COLO829 (cell line): ENCODE measurements at places on chromosomes 12 and 14.

GRCh38 chr14:72708708-72709475 is 185.0 kb downstream of the DPF3 start:
- peak; percentile 71 for DNase-seq

GRCh38 chr14:65495196-65495595 is 82.7 kb downstream of the FUT8 start:
- no peak for DNase-seq

DNA sequence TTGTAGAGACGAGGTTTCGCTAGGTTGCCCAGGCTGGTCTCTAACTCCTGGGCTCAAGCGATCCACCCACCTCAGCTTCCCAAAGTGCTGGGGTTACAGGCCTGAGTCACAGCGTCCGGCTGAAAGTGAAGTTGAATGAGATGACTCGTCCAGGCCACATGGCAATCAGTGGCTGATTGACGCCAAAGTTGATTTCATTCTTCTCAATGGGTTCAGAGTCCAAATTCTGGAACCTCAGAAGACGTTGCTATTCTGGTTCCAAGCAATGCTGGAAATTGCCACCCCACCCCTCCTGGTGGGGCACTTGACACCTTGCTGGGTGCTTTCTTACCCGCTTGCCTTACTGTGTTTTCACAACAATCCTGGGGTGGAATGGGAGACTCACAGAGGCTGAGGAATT is 14.9 kb downstream of the ABCB9 start:
- no peak for DNase-seq

DNA sequence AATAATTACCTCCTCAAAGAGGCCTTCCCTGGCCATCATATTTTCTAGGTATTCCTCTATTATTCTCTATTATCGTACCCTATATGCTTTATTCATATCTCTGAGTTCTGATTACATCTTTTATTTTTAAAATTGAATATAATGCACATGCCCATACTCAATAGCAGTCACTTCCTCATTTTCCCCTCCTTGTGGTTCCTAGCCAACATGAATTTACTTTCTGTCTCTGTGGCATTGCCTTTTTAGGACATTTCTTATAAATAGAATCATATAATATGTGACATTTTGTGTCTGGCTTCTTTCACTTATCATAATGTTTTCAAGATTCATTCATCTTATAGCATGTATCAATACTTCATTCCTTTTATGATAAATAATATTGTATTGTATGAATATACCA is 74.4 kb upstream of the TRHDE start:
- no peak for DNase-seq

DNA sequence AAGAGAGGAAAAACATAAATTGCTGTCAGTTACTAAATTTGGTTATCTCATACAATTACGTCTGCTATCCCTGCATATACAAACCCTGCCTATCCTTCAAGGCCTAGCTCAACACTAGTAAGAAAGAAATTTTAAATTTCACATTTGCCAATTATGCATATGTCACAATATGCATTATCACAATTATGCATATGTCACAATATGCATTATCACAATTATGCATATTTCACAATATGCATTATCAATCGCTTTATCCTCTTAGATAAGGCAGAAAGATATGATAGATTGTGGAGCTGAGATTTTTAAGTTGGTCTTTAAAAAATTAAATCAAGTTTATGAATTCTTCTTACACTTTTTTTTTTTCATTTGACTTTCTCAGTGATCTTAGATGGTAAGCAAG is 195.0 kb upstream of the ABCD2 start:
- DNase-seq, result no peak

DNA sequence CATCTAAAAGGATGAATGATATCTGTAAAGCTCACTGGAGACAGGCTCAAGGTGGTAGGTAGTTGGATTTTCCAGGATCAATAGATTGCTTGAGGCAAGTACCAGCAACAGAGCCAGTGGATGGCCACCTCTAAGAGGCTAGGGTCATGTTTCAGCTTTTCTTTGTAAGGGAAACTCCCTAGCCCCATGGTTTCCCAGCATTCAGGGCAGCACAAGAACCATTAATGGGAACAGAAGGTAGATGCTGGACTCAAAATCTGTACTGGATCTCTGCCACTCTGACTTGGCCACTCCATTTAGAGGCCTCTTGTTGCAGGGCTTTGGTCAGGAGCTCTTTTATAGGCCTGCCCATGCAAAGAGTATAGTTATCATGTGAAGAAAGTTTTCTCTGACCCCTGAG is 76.1 kb upstream of the DYRK2 start:
- no peak for DNase-seq

DNA sequence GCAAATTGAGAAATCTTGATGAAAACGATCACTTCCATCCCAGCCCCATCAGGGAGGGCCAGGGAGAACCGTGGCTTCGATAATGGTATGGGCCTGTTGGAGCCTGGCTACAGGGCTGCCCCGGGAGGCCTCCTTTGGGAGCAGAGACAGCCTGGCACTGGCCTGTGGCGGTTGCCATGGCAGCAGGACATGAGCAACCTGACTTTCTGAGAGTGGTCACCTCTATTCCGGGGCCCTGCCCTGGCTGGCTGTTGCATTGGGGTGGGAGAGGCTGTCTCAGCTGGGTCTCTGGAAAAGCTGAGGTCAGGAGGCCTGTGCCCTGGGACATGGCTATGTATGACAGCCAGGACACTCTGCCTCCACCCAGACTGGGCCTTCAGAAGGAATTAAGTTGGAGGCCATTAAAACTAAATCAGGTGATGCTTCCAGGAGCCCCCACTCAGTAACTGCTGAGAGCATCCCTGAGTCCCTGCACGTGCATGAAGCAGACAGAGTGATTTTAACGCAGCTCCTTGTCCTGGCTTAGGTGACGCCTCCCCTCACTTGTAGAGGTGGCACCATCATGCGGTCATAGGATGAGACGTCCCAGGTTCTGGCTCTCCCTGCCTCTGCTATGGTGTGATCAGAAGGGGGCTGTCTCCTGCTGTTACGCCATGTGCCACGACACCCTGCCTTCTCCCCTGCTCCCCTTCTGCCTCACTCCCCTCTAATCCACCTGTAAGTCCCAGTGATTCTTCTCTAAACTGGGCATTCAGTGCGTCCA is 126.3 kb downstream of the SLC25A47 start:
- no peak for DNase-seq

GRCh38 chr12:100995771-100996170 is 201.2 kb downstream of the ANO4 start:
- DNase-seq, result no peak

DNA sequence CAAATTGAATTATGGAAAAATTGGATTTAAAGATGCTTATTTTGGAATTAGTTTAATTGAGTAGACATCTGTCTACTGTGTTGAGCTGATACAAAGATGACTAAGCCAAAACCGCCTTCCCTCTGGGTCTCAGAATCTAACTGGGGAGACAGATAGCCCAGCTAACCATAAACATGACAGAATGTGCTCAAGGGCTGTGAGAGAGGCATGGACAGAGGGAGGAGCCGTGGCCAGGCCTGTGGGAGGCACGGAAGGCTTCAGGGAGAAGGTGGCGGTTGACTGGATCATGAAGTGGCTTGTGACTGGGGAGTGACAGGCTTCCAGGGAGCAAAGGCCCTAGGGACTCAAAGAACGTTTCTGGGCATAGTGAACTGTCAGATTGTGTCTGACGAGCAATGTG is 74.6 kb downstream of the DACT1 start:
- DNase-seq, result no peak

DNA sequence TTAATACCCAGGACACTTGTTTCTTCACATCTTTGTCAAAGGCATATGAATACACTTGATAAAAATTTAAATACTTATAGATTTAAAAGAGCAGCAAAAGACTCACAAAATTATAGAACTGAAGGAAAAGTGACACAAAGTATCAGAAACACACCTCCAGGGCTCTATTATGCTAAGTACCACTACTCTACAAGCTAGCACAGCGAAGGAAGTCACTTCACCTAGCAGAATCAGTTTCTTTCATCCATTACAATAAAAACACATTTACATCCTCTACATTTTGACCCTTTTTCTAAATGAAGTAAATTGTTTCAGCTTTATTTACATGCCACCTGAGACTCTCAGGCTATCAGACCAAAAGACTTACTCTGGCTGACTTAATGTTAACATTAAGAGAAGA is 26.6 kb upstream of the PTPRB start:
- DNase-seq, result no peak

DNA sequence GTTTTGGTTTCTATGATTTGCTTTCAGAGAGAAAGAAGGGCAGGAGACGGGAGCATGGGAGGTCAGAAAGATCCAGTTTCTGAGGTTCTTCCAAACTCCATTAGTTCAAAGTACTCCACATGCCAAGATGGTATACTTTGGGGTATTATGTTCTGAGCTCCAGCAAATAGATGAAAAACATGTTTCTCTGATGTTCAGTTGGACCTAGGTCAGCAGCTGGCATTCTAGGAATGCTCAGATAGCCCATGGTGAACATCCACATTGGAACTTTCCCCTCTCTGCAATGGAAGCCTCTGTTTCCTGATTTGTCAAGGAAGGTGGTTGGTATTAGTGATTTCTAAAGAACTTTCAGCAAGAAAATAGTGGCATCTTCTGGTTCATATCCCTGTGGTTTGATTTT is 257.5 kb downstream of the KTN1 start:
- DNase-seq, result no peak

DNA sequence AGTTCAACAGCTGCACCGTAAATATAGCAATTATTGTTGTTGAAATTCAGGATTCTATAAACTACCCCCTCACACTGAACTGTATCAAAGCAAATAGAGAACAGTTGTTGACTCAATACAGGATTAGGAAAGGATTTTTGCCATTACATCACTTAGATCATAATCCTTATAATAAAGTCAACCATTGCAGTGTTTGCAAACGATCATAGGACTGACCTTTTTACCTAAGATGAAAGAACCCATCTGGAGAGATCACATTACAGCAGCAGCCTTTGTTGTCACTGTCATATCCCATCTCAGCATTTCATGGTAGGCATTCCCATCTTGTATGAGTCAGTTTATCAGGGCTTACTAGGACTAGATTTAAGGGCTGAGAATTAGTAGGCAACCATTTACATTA is 96.1 kb downstream of the IPO8 start:
- peak; percentile 62 for DNase-seq

DNA sequence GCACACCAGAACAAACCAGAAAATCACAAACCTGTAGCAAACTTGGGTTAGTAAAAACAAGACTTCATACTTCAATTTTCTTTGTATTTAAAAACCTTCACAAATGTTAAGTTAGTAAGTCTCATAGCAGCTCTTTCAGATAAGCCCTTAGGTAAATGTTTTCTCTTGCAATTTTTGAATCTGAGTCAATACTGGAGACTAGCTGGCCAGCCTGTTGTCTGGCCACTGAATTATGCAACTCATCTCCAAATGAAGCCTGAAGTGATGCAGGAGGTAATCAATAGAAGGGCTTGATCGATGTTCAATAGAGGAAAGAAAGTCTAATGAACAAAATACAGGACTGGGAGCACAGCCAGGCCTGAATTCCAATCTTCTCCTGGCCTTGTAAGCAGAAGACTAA is 465.2 kb downstream of the LRIG3 start:
- no peak for DNase-seq

DNA sequence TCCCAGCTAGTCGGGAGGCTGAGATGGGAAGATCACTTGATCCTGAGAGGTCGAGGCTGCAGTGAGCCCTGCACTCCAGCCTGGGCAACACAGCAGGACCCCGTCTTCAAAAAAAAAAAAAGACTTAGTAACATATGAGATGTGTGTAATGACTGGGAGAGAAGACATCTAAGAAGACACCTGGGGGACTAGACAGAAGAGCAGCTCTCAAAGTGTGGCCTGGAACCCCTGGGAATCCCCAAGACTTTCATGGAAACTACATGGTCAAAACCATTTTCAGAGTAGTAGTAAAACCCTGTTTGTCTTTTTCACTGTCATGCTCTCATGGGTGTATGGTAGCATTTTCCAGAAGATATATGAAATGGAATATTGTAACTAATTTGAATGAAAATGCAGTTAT is 45.3 kb downstream of the R3HDM2 start:
- no peak for DNase-seq

DNA sequence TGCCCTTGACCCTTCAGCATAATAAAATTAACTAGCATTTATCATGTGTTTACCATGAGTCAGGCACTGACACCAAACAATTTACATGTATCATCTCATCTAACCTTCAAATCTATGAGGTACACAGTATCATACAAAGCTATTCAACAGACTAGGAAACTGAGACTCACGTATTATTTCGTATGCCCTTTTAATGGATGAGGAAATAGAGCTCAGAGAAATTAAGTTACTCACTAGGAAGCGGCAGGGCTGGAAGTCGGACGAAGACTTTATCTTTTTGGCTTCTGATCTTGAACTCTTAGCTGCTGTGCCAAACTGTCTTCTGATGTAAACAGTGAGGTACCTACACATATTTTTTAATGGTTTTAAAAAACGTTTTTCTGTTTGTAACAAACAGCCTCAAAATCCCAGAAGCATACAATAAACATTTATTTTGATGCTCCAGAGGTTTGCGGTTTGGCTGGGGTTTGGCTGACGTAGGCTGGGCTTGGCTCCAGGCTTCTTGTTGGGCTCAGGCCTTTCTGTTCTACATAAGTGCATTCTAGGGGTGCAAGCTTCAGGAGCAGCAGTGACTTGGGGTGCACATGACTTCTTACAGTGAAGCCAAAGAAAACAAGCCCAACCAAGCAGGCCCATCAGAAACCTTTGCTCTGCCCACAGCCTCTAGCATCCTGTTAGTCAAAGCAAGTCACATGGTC is 184.7 kb downstream of the TBX5 start:
- DNase-seq, result no peak

- DNase-seq, result no peak
Measured at GRCh38 chr14:77812028-77812427, 12.1 kb downstream of the ADCK1 start.

GRCh38 chr14:77067632-77068516 is 30.2 kb upstream of the CIPC start:
- DNase-seq, result peak; percentile 71

DNA sequence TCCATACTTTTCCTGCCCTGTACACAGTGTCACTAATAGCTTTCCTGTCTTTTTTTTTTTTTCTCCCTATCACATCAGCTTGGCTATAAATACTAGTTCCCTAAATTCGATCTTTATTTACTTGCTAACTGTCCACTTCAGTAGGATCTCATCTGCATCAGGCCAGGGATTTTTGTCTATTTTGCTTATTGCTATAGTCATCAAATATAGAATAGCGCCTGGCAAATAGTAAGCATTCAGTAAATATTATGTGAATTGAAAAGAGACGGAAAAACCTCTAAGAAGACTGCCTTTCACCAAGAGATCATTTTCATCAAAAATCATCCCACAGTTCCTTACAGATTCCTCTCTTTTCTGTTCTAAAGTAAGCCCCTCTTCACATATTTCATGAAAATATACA is 429.1 kb downstream of the FLRT2 start:
- DNase-seq, result no peak

GRCh38 chr14:99072956-99073355 is 199.0 kb downstream of the BCL11B start:
- no peak for DNase-seq
